ENCODE measurements at places on chromosomes 16 and 17. TPM values are rescaled to one million over a fixed set of nuclear protein-coding genes. Genes with fewer than 3 reads are reported as not detected.

SRCIN1 gene
- polyA plus RNA-seq: 0.88 TPM

ICAM2 gene
- polyA plus RNA-seq: 6.0 TPM

OR1D2 gene
- polyA plus RNA-seq: not detected

GUCY2D gene
- not detected for polyA plus RNA-seq

TBC1D26 gene
- not detected for polyA plus RNA-seq

NLGN2 gene
- polyA plus RNA-seq: 6.6 TPM

DUXB gene
- not detected for polyA plus RNA-seq

TBC1D3K gene
- not detected for polyA plus RNA-seq

ZNF423 gene
- polyA plus RNA-seq: 5.0 TPM

CFAP52 gene
- 0.82 TPM for polyA plus RNA-seq

SLC38A8 gene
- not detected for polyA plus RNA-seq

ADCY9 gene
- polyA plus RNA-seq: 0.08 TPM

METTL26 gene
- polyA plus RNA-seq: 32.9 TPM

HAS3 gene
- 0.11 TPM for polyA plus RNA-seq

HSF5 gene
- polyA plus RNA-seq: not detected

SRL gene
- not detected for polyA plus RNA-seq

MRPL12 gene
- 10.2 TPM for polyA plus RNA-seq

CACNG3 gene
- polyA plus RNA-seq: not detected

KCNJ2 gene
- 0.09 TPM for polyA plus RNA-seq

STX8 gene
- 145 TPM for polyA plus RNA-seq

CDH5 gene
- polyA plus RNA-seq: 0.76 TPM

KRT39 gene
- polyA plus RNA-seq: not detected

CHRNE gene
- polyA plus RNA-seq: not detected

CAVIN1 gene
- 0.17 TPM for polyA plus RNA-seq

AHSP gene
- polyA plus RNA-seq: not detected

AIPL1 gene
- not detected for polyA plus RNA-seq

CES1 gene
- not detected for polyA plus RNA-seq

ARHGAP23 gene
- polyA plus RNA-seq: 2.3 TPM

KRTAP2-1 gene
- polyA plus RNA-seq: not detected

KRTAP4-4 gene
- not detected for polyA plus RNA-seq

TANC2 gene
- polyA plus RNA-seq: 35.9 TPM

ADAM11 gene
- 1.5 TPM for polyA plus RNA-seq

ZFHX3 gene
- polyA plus RNA-seq: 2.2 TPM

OR3A1 gene
- not detected for polyA plus RNA-seq

TEKT1 gene
- polyA plus RNA-seq: not detected

Measured in Purkinje cell (primary cell).